ENCODE measurements at places on chromosomes 2 and 18. TPM values are rescaled to one million over a fixed set of nuclear protein-coding genes. Genes with fewer than 3 reads are reported as not detected.

GRCh38 chr2:44965684-44966083 is 24.2 kb downstream of the SIX3 start:
- DNase-seq, result no peak

DNA sequence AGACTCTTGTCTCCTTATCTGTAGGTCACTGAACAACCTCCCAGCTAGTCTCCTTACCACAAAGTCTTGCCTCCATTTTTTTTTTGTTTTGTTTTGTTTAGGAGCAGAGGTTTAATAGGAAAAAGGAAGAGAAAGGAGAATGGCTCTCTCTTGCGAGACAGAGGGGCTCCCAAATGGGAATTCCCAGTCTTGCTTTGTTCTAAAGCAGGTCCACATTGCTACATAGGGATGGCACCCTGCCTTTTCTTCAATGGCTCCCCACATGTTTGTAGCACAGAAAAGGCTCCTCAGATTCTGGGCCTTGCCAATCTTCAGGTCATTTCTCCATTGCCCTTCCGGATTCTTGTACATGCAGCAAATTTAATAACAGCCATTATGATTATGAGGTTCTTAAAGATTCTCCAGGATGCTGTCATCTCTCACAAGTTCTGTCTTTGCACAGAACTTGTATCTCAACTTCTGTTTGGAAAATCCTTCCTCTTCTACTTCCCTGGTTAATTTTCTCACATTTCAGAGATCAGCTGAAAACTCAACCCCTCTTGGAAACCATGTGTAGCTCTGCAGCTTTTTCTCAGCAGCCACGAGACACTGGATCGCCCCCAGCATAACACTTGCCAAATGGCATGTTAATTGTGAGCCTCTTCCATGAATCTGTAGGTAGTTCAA is 23.6 kb downstream of the IL1F10 start:
- DNase-seq, result no peak

DNA sequence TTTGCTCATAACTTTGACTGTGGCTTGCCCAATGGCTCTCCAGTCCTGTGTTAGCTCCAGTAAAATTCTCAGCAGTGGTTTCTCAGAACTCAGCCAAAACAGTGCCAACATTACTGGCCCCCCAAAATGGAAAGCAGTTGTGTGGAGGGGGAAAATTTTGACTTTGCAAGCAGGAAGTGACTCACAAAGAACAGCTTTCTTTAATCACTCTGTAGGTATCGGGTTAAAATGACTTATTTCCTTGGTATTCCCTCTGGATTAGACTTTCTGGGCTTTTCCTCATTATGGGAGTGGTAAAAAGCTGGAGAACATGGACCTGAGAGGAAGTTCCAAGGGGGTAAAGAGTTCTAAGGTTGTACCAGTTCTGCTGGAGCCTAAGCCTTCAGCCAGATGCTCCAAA is 175.7 kb upstream of the RND3 start:
- DNase-seq, result no peak

ITGA6 gene
- 24.0 TPM for total RNA-seq

GAREM1 gene
- 9.6 TPM for total RNA-seq

CTLA4 gene
- total RNA-seq, result not detected

GRCh38 chr2:2876331-2877221 is 501.0 kb downstream of the EIPR1 start:
- no peak for DNase-seq

SDC1 gene
- total RNA-seq, result 0.09 TPM

RBM44 gene
- 0.35 TPM for total RNA-seq

SERPINB3 gene
- not detected for total RNA-seq

- DNase-seq, result no peak
Observed at GRCh38 chr2:118813601-118814339, 33.7 kb downstream of the EN1 start.

TBR1 gene
- total RNA-seq, result not detected

GRCh38 chr2:234483568-234484251 is 13.2 kb downstream of the ARL4C start:
- DNase-seq, result no peak

DNA sequence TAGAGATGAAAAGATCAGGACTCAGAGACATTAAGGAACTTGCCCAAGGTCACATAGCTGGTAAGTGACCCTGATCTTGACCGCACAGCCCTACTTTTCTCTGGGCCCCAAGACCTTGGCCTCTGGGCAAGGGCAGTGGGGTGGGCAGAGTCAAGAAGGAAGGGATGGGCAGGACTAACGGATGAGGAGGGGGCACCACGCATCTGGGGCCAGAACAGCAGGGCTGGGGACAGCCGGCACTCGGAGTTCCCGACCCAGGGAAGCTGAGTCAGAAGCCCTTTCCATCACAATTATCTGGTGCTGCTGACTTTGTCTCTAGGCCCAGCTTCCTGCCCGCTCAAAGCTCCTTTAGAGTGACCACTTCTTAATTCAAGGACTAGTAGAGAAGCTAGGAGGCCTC is 14.4 kb downstream of the CFAP65 start:
- DNase-seq, result no peak
